ENCODE measurements at places on chromosomes 7 and 10.

- no peak for DNase-seq
These were observed 43.7 kb downstream of the CPXM2 start for GRCh38 chr10:123847686-123848432.

DNA sequence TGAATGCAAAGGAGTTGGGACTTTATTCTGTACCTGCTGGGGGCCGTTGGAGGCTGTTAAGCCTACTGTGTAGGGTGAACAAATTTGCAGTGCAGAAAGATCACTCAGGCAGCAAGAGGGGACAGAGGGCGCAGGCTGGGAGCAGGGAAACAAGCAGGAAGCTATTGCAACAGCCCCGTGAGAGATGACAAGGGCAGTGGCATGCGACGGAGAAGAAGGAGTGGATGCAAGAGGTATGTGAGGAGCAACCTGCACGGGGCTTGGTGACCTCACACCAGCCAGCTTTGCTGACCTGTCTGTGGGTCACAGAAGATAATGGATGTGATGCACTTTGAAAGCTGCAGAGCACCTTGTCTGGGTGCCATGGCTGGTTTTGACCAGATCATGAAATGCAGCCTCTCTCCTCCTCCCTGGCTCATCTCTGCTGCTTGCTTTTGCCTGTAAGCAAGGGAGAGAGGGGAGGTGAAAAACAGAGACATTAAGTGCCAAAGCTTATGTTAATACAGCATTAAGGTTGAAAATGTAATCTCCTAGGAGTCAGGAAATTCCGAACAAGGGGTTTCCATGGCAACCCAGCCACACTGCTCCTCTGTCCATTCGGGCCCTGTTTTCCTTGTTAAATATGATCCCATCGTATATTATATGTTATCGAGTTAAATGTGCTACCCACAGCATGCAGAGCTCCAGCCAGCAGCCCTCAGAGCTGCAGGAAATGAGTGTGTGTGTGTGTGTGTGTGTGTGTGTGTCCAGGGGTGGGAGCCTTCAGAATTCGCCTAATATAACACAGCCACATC lies 314.3 kb upstream of the ZMIZ1 start:
- no peak for DNase-seq

DNA sequence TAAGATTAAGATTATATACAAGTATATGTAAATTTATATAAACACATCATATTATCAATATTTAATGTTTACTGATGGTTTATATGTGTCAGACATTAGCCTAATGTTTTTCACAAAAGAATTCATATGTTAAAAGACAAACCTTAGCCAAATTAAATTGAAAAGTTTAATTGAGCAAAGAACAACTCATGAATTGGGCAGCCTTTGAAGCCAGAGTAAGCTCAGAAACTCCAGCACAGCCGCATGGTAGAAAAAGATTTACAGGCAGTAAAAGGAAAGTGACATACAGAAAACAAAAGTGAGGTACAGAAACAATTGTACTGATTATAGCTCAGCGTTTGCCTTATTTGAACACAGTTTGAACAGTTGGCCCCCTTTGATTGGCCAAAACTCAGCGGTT lies 124.1 kb downstream of the TSPAN12 start:
- DNase-seq = no peak

DNA sequence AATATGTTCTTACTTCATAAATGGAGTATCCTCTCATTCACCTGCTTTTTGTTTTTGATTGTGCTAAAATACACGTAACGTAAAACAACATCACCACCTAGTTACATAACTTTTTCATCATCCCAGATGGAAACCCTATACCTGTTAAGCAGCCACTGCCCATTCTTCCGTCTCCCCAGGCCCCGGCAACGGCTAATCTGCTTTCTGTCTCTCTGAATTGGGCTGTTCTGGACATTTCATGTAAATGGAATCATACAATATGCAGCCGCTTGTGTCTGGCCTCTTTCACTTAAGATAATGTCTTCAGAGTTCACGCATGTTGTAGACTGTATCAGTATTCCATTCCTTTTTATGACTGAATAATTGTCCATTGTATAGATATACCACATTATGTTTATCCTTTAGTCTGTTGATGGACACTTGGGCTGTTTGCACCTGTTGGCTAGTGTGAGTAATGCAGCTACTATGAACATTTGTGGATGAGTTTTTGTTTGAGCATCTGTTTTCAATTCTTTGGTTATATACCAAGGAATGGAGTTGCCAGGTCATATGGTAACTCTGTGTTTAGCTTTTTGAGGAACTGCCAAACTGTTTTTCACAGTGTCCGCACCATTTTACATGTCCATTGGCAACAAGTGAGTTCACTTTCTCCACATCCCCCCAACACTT lies 14.1 kb upstream of the SUN1 start:
- no peak for DNase-seq

- no peak for DNase-seq
These were observed 41.1 kb downstream of the STK32C start for GRCh38 chr10:132266594-132267161.

DNA sequence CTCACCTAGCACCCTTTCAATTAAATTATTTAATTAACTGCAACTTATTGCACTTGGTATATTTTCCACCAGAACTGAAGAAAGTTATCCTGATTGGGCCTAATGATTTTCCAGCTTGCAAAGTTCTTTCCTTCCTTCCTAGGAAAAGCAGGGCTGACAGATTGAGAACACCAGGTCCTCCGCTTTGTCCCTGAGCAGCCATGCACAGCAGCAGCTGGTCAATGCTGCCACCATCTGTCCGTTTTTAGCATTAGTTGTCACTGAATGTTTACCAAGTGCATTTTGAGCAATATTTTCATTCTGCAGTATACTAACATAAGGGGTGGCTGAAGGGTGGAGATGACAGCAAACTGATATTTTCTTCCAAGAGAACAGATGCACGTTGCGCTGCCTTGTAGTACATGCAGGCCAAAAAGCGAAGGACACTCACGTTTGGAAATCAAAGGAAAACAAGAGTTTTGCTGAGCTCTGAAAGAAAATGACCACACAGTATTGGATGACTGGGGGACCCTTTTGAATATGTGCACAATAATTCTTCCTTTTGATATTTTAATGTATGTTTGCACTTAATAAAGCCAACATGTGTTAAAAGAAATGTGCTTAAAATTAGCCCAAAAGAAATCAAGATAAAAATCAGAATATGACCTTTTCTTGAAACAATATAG lies 248.8 kb upstream of the PTN start:
- DNase-seq = no peak

DNA sequence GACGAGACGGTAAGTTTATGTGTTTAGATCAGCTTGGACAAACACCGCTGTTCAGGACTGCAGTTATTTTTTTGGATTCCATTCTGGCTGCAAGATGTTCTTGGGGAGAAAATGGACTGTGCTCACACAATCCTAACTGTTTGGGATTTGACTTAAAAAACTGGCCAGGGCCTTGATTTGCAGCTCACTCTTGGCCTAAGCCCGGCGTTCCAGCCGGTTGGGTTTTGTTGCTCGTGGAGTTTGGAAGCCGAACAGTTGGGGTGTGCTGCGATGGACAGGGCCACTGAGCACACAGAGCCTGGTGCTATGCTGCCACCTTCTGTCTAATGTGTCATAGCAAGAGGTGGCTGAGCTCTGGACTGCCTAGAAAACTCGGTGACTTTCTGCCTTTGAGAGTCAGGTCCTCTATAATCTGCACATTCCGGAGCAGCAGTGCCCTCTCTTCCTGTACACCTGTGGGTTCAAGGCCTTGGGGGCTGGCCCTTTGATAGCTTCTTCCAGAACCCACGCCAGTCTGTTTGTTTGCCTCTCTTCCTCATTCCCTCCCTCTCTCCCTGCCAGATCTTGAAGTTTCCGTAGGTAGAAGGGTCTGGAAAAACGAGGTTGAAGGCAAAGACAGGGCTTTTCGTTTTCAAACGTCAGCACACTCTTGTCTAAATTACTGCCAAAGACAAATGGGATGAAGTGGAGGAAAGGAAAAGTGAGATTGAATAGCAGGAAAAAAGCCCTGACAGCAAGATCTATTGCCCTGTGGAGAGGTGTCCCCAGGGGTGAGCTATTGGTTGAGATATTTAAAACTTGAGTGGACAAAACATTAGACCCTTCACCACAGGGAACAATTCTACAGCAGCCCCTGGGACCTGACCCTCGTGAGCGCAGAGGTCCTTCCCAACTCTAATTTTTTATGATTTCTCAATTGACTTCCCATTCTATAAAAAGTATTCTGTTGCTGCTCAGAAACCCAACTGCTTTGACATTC lies 167.5 kb upstream of the HABP2 start:
- peak; percentile 66 for DNase-seq
